CD4-positive, alpha-beta T cell (primary cell): ENCODE measurements at places on chromosomes 1 and 21.

- DNase-seq = no peak
These were observed 57.2 kb downstream of the EYA3 start for GRCh38 chr1:28031173-28031572.

DNA sequence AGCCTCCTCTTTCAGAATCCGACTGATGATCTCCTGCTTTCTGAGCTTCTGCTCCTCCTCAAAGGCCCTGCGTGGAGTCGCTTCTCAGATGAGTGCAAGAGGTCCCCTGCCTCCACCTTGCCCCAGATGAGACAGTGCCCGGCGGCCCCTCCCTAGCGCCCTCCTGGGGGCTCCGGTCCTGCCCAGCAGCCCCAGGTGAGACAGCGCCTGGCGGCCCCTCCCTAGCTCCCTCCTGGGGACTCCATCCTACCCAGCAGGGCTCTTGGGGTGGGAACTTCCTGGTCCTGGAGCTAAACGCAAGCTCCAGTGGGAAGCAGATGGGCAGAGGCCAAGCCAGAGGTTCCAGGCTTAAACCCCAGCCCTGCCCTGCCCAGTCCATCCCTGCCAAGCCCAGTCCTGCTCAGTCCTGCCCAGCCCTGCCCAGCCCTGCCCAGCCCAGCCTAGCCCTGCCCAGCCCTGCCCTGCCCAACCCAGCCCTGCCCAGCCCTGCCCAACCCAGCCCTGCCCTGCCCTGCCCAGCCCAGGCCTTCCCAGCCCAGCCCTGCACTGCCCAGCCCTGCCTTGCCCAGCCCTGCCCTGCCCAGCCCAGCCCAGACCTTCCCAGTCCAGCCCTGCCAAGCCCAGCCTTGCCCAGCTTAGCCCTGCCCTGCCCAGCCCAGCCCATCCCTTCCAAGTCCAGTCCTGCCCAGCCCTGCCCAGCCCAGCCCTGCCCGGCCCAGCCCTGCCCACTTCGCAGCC lies 34.6 kb downstream of the CFAP74 start:
- DNase-seq = no peak

DNA sequence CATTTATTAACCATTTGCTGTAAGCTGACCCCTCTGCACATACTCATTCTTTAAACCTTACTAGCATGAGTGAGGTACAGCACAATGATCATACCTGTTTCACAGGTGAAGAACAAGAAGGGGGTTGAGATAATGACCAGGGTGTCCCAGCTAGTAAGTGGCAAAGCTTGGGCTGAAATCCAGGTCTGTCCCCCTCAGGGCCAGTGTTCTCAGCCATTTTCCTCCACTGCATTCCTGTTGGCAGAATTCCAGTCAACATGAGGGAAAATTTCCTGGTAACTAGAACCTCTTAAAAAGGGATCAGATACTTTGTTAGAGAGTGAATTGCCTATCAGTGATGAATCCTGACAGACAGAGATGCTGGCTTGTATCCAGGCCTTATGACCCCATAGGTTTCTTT lies 48.1 kb downstream of the SPATA46 start:
- DNase-seq = no peak

- DNase-seq = no peak
These were observed 24.8 kb upstream of the HP1BP3 start for GRCh38 chr1:20811916-20812315.

GRCh38 chr1:155007251-155007828 lies 4.7 kb downstream of the ZBTB7B start:
- no peak for DNase-seq

DNA sequence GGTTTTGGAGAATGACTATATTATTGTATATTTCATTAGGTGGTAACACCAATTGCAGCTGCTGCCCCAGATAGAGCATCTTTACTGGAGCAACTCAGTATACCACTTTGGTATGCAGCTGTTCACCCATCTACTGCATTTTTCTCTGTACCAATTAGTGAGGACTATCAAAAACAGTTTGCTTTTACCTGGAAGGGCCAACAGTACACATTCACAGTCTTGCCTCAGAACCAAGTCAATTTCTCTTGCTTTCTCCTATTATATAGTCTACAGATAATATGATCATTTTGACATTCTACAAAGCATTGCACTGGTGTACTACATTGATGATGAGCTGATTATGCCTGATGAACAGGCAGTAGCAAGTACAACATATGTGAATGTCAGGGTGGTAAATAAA lies 99.3 kb downstream of the PTPRU start:
- no peak for DNase-seq

DNA sequence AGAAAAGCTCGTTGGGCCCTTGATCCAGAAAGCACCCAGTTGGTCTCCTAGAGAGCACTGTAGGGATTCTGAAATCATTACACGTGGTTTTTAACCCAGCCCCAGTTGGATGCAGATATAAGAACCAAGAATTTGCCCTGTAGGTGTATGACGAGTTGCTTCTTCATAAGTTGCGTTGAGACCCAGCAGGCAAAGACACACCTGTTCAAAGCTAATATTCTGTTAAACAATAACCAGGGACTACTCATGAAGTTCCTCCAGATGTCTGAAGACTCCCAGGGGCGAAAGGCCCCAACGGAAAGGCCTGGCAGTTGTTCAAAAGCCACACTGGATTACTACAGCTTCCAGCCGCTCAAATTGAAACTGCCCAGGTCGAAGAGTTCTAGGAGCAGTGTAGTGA lies 88.6 kb upstream of the HNRNPU start:
- no peak for DNase-seq

- no peak for DNase-seq
These were observed 98.4 kb upstream of the SLC45A1 start for GRCh38 chr1:8219530-8219929.

GRCh38 chr1:206753141-206753540 lies 17.4 kb upstream of the IL19 start:
- DNase-seq = no peak

GRCh38 chr1:45326627-45327623 lies at the start of gene HPDL:
Gene HPDL, plus strand, starts transcription at chr1:45326895. Its CDS starts 254 bp downstream, at chr1:45327149.
- peak; percentile 66 for DNase-seq

- DNase-seq = no peak
These were observed 4.5 kb upstream of the LCE1F start for GRCh38 chr1:152770411-152770810.
